Activated B cell treated with CpG ODN at 0.5 μM for 24 hours (primary cell): ENCODE measurements at places on chromosomes 1 and 21.
A peak's percentile ranks its signal among the peaks of the same experiment; 100 is the strongest.

DNA sequence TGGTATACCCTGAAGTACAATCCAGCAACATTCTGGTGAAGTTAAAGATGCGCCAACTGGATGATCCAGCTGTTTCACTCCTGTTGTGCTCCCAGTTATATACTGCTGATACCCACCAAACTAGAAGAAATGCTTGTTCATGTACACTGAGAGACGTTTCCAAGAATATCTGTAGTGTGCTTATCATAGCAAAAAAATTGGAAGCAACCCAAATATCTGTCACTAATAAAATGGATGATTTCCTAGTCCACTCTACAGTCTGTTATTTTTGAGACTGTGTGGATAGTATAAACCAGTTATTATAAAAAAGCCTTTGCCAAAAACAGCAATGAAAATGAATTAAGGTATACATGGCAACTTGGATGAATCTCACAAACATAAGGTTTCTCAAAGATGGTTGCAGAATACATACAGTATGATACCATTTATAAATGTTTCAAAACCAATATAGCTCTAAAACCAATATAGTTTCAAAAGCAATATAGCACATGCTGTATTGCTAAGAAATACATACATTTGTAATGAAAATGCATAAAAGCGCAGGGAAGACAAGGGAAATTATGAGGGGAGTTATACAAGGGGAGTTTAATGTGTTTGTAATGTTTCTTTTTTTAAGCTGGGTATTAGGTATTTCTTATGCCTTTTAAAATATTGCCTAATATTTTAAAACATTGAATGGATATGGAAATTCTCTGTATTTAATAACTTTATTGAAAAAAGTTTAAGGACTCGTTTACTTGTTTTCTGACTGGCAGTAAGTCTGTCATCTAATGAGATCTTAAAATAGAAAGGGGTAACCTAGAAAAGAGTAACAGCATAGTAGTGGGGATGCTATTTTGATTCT lies 36.5 kb downstream of the GPSM2 start:
- no peak for DNase-seq

DNA sequence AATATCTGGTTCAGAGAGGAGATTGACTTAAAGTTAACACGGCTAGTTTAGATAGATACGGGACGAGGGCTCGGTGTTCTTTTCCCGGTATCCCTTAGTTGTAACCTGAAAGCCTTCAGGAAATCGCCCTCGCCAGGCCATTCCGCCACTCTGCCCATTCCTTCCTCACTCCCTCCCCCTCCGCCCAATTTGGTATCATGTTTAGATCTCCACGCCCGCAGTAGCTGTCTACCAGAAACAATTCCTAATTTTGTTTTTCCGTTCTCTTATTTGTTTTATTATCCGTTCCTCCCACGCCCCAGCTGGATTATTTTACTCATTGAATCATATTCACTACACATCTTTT lies 685 bp upstream of the VAMP4 start:
- no peak for DNase-seq

GRCh38 chr1:155308493-155309422 lies at the start of gene FDPS:
Gene FDPS (plus strand): TSS chr1:155308866. CDS start chr1:155309790, 924 bp downstream.
- peak; percentile 87 for DNase-seq

DNA sequence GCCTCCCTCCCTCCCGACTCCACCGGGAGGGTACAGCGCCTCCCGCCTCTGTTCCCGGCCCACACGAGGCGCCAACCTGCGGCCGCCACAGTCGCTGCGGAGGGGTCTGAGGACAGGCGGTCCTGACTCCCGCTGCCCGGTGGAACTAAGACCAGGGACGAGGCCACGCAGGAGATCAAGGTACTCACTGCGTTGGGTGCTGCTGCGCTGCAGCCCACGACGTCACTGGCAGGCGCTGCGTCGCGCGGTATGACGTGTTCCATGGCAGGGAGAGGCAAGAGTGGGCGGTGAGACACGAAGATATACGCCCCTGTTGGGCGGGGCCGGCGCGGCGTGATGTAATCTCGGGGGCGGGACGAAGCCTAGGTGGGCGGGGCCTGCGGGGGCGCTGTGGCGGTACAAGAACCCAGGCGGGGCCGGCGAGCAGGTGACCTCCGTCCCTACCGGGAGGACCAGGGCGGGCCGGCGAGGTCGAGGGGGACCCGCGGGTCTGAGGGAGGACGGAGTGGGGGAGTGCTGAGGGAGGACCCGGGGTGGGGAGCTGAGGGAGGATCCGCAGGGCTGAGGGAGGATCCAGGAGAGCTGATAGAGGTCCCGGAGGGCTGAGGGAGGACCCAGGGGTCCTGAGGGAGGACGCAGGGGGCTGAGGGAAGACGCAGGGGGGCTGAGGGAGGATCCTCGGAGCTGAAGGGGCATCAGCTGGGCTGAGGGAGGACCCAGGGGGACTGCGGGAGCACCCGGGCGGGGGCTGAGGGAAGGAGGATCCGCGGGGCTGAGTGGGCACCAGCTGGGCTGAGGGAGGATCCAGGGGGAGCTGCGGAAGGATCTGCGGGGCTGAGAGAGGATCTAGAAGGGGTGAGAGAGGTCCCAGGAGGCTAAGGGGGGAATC lies at the start of gene MRPL55:
TSS of gene MRPL55 (minus strand) at position 227 of the 889 bp plus-strand sequence. CDS start 1,039 bp downstream, outside the sequence.
- peak; percentile 100 for DNase-seq

GRCh38 chr1:205598841-205599668 lies 32.8 kb downstream of the ELK4 start:
- no peak for DNase-seq
